CD4-positive, alpha-beta T cell treated with Interleukin-15 for 1 hour (primary cell): ENCODE measurements at places on chromosomes 7 and 10.

- no peak for DNase-seq
Measured at GRCh38 chr10:110337906-110338305, 33.2 kb upstream of the SMNDC1 start.

DNA sequence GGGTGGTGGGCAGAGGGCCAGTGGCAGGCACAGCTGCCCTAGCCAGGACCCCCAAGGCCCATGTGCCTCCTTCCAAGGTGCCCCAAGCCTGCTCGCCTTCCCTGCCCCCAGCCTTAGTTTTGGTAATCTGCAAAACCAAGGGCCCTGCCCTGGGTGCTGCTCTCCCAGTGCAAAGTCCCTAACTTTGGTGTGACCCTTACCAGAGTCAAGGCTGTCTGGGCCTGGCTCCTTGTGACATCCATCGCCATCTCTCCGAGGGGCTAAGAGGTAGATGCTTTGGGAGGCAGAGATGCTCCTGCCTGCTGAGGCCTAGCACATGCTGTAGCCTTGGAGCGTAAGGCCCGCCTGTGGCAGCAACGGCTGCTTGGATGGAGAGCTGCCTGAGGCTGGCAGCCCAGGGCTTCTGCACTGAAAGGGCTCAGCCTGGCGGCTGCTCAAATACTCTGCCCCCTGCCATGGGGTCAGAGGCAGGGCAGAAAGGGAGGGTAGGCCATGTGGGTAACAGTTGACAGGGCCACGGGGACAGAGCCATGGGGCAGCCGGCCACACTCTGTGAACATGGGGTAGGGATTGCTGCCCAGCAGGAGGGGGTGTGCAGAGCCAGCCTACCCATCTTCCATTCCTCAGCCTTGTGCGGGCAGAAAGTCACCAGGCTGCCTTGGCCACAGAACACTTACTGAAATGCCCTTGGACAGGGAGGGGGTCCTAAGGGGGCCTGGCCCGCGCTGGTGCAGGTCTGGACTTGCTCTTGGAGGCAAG is 17.9 kb upstream of the MYL7 start:
- DNase-seq, result no peak

- DNase-seq, result no peak
Measured at GRCh38 chr10:86779220-86780017, 23.0 kb downstream of the BMPR1A start.

DNA sequence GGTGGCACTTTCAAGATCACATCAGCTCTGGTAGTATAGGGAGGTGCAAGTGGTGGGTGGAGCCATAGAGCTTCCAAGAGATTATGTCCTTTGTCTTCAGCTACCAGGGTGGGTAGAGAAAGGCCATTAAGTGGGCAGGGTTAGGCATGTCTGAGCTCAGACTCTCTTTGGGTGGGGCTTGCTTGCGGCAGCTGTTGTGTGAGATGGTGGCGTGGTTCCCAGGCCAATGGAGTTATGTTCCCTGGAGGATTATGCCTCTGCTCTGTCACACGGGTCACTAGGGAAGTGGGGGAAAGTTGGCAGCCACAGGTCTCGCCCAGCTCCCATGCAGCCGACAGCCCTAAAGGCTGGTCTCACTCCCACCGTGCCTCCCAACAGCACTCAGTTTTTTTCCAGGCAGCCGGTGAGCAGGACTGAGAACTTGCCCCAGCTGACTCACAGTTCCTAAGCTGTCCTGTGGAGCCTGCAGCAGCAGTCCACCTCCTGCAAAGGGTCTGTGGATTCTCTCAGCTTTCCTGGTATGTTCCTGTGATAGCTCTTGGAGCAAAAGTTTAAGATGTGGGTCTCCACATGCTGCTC is 459.0 kb downstream of the SH2D4B start:
- DNase-seq, result no peak

DNA sequence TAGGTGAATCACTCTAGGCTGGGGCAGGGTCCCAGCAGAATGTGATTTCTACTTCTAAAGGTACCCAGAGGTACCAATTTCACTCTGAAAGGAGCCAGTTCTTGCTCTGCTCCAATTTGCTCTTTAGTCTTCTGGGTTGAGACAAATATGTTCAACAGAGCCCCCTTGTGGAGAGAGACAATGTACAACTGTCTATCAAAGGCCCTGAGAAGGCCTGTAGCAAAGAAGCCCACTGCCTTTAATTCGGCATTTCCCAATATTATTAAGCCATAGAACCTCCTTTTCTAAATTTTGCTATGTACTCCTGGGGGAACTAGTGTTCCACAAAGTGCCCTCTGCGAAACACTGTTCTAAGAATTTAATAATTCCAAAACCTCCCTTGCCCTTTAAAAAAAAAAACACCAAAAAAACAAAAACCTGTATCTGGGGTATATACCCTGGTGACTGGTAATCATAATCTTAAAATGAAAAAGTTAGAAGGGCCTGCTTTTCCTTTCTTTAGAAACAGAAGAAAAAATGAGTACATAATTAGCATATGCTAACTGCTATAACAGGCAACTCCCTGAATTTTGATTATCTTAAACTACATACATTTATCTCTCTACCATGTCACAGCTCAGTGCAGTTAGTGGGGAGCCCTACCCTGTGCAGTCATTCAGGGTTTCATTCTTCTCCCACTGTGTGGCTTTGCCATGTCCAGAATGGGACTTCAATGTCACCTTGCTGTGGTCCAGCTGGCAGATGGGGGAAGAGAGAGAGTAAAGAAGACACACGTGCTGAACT is 160.9 kb upstream of the BMPER start:
- DNase-seq, result no peak

DNA sequence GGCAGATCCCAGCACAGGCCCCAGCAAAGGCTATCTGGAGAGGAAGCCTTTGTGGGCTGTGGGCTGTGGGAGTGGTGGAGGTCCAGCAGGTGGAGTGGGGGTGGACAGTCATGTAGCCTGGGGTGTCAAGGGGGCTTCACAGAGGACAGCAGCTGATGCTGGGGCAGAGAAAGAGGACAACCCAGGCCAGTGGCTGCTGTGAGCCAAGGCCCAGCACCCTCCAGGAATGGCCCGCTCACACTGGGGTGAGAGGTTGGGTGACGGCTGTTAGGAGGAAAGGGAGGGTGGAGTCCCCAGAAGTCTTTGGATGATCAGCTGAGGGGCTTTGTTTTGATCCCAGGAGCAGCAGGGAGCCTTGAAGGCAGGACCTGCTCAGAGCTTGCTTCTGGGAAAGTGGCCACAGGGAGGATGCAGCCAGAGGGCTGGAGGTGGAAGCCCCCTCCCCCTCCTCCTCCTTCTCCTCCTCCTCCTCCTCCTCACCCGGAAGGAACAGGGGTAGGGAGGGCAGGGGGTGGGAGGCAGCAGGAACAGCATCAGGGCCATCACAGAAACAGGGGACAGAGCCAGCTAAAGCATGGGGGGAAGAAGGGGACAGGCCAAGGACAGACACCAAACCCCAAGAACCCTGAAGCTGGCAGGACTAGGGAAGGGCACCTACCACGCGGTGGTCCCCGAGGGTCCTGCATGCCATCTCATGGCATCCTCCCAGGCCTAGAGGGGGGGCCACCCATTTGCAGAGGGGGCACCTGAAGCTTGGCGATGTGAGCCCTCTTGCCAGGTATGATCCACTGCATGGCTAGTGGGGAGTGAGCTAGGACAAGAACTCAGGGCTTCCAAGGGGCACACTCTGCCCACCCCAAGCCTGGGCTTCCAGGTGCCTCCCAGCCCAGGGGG is 144.9 kb downstream of the GRID1 start:
- DNase-seq, result no peak

DNA sequence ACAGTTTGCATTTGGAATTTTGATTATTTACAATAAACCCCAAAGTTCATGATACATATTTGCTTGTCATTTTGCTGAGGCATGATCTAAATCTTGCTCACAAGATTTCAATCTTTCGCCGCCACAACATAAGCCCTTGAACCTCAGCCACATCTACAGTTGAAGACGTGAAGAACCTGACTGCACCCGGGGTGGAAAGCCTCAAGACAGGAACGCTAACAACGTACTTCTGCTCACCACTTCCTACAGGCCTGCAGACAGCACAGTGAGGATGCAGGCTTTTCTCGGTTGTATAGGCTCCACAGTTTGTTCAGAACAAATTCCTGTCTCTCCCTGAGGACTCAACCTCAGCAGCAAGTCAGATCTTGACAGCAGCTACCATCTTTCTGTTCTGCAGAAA is 393.8 kb upstream of the PRKCQ start:
- peak; percentile 27 for DNase-seq

- no peak for DNase-seq
Measured at GRCh38 chr7:85595750-85596178, 408.9 kb upstream of the SEMA3D start.

- no peak for DNase-seq
Measured at GRCh38 chr7:87874066-87874465, 2.1 kb downstream of the SLC25A40 start.
